ENCODE measurements at places on chromosomes 3 and 15.

DNA sequence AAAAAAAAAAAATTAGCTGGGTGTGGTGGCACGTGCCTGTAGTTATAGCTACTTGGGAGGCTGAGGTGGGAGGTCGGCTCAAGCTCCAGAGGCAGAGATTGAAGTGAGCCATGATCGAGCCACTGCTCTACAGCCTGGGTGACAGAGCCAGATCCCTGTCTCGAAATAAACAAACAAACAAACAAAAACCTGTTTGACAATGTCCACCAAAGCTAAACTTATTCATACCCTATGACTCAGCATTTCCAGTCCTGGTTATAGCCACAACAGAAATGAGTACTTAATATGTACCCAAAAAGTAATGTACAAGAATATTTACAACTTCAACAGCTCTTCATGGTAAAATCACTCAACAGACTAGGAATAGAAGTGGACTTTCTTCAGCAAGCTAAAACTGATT, 31.1 kb downstream of the SERP1 start:
- DNase-seq: peak; percentile 18

DNA sequence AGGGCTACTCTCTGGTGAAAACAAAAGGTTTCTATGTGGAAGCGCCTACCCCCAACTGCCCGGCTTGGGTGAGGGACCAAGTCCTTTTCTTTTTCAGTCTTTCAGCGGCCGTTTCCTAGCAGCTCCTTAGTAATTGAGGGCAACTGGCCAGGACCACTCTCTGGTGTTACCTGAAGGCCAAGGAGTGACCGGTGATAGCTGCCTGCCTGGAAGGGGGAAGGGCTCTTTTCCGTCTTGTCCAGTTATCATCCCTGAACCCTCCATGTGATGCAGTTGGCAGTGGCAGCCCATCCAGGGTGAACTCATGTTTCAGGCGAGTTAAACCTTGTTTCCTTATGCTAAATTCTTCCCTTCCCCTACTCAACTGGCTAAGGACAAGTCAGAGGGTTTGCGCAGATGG, 33.3 kb downstream of the RHCG start:
- DNase-seq: no peak

- DNase-seq: no peak
Observed at GRCh38 chr3:52372822-52373504, 56.8 kb downstream of the DNAH1 start.

- DNase-seq: no peak
Observed at GRCh38 chr3:107426223-107426622, 49.0 kb downstream of the CCDC54 start.

DNA sequence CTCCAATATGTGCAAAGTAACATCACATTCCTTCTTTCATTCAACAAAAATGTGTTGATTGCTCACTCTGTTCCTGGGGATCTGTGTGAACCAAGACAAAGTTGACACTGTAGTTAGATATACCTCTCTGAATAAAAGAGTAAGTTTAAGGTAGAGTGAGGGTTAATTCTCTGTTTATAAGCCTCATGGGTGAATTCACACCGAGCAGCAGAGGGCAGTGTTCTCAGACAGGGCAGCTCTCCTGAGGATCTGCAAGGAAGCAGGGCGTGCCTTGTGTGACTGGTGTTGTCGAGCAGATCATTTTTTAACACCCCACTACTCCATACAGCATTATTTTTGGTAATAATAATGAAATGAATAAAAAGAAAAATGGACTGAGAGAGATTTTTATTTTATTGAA, 34.4 kb downstream of the PAQR9 start:
- peak; percentile 66 for DNase-seq

GRCh38 chr3:160286231-160286630, 61.0 kb downstream of the C3orf80 start:
- DNase-seq: no peak

DNA sequence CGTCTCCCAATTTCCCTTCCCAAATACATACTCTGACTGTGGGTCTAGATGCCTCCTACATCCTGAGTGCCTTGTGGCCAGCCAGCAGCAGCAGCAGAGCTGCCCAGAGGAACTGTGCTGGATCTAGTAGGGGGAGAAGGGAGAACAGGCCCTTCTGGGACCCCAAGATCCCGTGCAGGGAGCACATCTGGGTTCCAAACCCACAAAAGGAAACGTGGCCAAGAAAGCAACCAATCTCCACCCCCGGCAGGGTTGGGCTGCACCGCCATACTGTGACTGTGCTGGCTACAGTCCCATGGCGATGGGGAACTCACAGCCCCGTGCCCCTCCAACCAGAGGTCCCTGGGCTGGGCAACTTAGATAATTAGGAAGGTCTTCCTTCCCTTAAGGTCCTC, 86.3 kb downstream of the PPCDC start:
- no peak for DNase-seq

- DNase-seq: no peak
Observed at GRCh38 chr15:66278056-66278455, 15.3 kb upstream of the DIS3L start.

- no peak for DNase-seq
Observed at GRCh38 chr3:193938613-193939012, 197.3 kb upstream of the HES1 start.

GRCh38 chr3:50464569-50464968, 38.9 kb downstream of the CACNA2D2 start:
- DNase-seq: no peak

DNA sequence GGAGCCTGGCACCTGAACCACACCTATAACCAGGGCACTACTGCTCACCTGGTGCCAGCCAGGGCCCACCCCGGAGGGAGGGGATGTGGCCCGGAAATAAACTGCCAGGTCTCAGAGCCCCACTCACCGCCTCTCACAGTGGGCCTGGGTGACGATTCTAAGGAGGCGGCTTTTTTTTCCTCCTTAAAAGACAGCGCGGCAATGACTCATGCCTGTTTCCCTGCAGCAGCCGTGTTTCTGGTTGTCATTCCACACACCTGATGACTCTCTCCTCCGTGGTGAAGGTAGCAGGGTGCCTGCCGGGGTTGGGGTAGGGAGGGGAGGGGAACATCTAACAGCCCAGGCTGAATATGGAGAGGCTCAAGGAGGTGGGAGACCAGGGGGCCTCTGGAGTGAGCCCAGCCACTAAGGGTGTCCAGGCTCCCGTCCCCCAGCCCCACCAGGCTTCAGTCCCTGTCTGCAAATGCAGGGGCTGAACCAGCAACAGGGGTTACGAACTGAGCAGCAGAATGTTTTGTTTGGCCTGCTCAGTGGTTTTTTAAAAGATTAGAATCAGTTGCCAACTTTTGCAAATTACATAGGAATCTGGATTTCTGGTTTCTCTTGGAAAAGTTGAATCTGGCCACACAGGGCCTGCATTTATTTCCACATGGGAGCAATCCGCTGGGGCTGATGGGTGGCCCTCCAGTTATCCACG, 127.3 kb upstream of the LINGO1 start:
- DNase-seq: no peak
